Endothelial cell of umbilical vein (primary cell): ENCODE measurements at places on chromosomes 3 and 15. TPM values are rescaled to one million over a fixed set of nuclear protein-coding genes. Genes with fewer than 3 reads are reported as not detected.

DNA sequence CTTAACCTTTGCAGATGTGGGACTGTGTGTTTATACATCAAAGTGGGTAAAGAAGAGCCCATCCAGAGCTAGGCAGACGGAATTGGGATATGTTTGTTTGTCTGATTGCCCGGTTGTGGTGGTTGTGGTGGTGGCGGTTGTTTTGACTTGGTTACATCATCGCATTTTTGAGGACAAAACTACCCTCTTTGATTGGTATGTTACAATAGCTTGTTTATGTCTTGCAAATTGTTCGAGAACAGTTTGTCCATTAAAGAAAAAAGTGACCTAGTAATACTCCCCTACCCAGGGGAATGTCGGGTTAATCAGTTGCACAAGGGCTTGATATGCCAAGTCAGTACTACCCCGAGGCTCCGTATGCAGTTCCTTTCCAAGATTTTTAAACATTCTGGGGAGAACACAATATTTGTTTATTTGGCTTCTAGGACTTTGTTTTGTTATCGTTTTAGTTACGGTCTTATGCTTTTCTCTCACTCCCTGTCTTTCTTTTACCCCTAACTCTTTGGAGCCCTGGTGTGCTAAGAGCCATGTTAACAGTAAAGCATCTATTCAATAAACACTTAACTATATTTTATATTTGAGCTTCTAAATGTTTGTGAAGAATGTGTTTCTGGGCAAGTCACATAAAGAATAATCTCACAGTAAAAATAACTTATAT lies 315.4 kb downstream of the LPP start:
- DNase-seq = no peak

The LRRC3B gene
- polyA plus RNA-seq = not detected in 2 replicates

- DNase-seq = no peak
Observed at GRCh38 chr15:95880630-95881029, 449.9 kb upstream of the NR2F2 start.

The SLC12A1 gene
- not detected in 2 replicates for polyA plus RNA-seq

- no peak for DNase-seq
Observed at GRCh38 chr3:42732196-42732828, 29.7 kb upstream of the HHATL start.

DNA sequence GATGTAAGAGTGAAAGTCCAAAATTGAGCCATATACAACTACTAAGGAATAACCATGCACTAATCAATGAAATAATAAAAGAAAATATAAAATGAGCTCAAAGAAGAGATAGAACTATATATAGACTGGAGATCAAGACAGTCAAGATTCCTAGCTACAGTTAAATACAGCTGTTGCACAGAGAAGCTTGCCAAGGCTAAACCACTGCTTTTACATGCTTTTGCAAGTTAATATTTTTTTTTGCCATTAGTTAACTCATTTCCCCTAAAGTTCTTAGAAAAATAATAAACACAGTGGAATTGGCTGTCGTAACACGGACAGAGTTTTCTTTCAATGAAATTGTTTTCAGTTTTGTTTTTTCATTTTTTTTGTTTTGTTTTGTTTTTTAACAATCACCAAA lies 123.0 kb downstream of the VGLL3 start:
- DNase-seq = no peak

The CP gene
- not detected in 2 replicates for polyA plus RNA-seq

DNA sequence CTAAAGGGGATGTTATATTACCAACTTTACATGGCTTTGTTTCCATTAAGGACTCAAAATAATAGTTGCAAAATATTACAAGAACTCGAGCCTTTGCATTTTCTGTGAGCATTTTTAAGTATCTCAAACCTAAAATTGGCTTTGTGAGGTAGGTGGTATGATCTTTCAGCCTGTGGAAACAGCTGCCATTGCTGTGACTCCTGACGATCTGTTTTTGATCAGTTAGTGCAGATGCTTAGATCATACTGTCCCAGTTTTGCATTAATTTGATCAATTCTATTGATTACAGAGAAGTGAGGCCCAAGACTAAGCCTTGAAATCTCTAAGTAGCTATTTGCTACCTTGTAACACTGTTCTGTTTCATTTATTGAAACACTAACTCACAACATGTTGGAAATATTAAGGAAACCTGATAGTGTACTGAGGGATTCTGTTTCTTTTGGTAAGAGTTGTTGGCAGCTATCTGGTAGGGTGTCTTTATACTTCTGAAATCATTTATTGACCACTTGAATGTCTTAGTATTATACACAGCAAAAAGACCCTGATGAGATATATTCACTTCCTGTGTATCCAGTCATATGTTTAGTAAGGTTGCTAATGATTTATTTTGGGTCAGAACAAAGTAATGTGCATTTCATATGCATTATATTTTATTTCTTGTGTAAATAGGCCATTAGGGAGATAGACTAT lies 14.8 kb downstream of the SKIL start:
- DNase-seq = no peak

DNA sequence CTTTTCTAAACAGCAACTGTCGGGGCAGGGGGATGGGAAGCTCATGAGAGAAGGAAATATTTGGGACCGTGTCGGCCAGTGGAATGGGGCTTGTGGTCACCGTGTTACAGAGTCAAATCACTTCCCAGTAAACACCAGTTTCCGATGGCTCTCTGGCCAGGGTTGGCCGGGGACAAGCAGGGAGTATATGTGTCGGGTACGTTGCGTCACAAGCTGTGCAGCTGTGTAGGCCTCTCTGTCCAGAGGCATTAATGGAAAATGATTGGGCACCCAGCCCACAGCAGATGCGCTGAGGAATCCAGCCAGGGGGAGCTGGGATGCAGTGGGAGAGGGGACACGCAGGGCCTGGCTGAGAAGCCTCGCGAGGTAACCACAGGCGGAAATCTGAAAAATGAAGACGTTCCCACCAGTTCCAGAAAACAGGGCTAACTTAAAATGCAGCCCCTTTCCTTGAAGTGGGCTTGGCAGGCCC lies 15.8 kb upstream of the ALDH1A3 start:
- DNase-seq = no peak

DNA sequence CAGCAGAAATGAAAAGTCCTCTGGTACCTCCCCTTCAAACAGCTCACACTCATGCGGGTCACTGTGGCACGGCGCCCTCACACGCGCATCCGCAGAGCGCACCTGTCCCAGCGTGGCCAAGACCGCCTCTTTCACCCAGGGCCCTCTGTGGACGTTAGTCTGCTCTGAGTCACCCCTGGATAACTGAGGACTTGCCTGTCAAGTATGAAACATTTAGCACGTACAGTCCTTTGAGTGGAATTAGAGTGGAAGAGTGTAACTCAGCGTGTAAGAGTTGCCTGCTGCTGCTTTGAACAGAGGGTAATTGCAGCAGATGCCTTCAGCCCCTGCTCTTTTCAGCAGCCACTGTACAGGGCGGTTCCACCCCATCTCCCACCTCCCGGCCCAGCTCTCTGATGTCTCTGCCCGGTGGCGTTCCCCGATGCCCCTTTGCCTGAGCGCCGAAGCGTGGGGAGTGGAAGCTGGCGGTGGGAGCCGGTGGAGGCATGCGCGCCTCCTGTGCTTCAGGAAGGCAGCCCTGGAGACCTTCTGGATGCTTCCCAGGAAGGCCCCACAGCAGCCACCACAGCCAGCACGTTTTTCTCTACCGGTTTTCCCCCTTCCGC lies 23.0 kb downstream of the CPN2 start:
- no peak for DNase-seq

DNA sequence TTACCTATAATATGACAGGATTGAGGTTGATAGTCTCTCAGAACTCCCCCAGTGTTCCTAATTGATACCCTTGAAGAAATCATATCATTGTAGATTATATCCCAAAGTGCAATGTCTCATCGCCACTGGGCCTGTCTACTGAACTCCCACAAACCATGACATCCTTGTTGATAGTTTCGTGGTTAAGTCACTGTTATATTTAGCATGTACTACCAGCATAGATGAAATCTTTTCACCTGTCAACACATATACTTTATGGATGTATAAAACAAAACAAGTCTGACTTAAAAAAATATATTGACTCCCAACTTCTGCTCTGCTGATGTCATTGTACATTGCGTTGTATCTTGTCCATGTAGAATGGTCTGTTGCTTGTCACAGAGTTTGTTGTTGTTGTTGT lies 128.1 kb downstream of the IQCH start:
- no peak for DNase-seq

DNA sequence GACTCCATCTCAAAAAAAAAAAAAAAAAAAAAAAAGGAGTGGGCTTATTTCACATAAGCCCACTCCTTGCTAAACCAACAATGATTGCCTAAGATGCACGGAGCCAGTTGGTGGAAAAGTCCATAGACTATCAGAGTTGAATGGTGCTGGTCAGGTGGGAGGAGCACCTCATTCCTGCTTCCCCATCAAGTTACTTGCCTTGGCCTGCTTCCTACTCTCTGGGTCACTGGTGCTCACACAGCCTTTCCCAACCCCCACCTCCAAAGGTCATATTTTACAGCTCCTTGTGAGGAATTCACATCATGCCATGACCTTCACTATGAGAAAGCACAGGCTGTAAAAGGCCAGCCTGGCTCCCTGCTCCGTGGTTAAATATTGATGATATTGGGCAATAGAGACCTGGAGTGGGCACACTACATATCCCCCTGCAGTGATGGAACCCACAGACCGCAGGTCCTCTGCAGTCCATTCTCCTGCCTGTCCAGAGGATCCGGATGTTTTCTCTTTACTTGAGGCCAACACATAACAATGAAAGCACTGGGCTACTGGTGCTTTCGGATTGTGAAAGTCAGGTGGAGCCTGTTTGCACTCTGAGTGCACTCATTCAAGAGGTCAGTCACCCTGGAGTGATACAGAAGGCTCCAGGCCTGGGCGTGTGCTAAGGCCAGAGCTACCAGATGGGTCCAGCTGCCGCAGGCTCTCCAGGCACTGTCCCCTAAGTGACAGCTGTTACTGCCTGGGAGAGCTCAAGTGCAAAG lies at the start of gene SLC51B:
TSS of gene SLC51B (plus strand) at position 664 of the 758 bp plus-strand sequence. CDS start 4,618 bp downstream, outside the sequence.
- DNase-seq = no peak

The ACP3 gene
- not detected in 2 replicates for polyA plus RNA-seq

The PTPN9 gene
- polyA plus RNA-seq = 37.2 and 43.7 TPM in 2 replicates

DNA sequence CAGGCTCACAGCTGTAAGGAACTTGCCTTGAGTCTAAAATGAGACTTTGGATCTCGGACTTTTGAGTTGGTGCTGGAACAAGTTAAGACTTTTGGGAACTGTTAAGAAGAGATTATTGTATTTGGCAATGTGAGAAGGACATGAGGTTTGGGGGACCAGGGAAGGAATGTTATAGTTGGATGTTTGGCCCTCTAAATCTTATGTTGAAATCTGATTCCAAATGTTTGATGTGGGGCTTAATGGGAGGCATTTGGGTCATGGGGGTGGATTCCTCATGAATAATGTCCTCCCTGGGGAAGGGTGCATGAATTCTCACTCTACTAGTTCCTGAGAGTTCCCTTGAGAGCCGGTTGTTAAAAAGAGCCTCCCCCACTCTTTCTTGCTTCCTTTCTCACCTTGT lies 18.5 kb upstream of the CHCHD6 start:
- DNase-seq = no peak

DNA sequence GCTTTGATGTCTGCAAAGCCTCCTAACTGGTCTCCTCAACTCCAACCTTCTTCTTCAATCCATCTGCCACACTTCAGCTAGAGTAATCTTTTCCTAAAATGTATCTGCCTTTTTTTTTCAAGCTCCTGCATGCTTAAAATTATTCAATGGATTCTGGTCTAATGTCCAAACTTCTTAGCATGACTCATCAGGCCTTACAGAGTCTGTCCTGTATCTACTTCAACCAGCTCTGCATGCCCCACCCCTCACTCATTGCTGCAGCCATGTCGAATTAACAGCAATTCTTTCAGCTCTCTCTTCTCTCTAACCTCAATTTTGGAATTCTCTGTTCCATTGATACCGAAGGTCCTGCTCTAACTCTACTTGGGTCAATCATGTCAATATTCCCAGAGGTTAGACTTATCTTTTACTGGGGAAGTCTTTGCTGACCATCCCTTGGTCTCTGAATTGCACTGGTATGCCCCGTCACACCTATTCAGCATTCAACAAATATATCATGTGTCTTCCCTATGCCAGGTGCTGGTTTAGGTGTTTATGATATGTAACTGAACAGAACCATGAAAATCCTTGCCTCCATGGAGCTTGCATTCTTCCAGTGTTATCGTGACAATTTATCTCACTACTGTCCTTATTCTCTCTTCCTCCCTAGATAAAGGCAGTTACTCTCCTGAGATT lies 88.5 kb upstream of the NANOGP8 start:
- no peak for DNase-seq

- DNase-seq = no peak
Observed at GRCh38 chr3:14434498-14435151, 32.2 kb downstream of the SLC6A6 start.

DNA sequence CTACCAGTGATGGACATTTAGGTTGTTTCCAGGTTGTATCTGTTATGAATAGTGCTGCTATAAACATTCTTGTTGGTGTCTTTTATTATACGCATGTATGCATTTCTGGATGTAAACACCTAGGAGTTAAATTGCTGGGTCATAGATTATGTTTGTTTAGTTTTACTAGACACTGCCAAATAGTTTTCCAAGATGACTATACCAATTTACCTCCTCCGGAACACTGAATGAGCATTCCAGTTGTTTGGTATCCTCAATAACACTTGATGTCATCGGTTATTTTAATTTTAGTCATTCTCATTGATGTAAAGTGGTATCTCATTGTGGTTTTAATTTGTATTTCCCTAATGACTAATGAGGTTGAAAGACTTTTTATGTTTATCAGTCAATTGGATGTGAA lies 36.6 kb upstream of the ARID3B start:
- no peak for DNase-seq

The SOX14 gene
- polyA plus RNA-seq = not detected in 2 replicates
